ENCODE measurements at places on chromosomes 12 and 14.
A peak's percentile ranks its signal among the peaks of the same experiment; 100 is the strongest.

GRCh38 chr14:90288651-90289355 lies 32.5 kb downstream of the PSMC1 start:
- DNase-seq, result no peak

- DNase-seq, result no peak
These were observed 13.3 kb downstream of the SLC25A29 start for GRCh38 chr14:100292776-100293461.

DNA sequence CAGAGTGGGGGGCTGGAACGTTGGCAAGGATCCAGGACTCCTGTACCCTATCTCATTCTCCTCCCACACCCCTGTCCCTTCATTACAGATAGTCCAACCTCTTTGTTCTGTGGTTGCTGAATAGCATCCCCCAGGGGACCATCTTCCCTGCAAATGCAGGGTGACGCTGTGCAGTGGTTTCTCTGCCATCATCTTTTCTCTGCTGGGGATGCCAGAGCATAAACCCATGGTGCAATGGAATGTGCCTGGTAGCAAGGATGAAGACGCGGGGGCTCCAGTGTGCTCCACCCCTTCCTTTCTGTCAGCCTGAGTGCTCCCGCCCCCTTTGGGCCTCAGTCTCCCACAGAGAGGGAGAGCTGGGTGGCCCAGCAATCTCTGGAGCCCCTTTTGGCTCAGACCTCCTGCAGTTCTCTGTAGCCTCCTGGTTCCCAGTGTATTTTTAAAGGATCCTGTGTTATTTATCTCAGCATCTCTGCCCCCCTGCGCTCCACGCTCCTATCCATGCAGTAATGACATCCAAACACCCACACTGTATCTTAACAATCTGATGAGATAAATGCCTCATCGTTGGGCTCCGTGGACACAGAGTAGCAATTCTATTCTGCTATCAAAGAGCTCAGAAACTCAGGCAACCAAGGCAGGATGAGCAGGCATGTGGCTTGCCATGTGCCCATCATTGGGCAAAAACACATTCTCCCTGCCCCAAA lies 212.8 kb downstream of the CACNA1C start:
- DNase-seq, result no peak

- no peak for DNase-seq
These were observed 4.1 kb downstream of the OTX2 start for GRCh38 chr14:56805992-56806727.

DNA sequence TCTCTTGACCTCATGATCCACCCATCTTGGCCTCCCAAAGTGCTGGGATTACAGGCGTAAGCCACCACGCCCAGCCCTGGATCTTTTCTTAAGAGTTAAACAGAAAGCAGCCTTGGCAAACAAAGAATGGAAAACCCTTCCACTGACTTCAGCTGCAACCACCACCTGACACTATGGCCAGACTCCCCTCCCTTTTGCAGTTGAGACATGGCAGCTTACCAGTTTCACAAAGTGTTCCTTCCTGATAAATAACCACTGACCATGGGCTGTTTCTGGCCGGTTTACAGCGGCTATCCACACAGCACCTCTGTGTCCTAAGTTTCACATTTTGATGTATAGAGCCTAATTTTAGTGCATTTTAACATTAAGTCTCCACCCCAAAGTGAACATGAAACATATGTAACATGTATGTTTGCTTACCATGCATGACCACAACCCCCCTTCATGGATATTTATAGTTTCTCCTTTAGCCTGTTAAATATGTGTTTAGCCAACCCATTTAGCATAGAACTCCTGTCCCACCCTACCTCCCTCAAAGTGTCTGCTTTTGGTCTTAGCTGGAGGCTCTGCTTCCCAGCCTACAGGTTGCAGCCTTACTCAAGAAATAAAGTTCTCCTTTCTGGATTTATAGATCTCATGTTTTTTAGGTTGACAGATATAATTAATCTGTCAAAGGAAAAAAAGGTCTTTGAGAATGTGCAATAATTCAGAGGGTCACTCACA lies 32.7 kb upstream of the RAB21 start:
- no peak for DNase-seq

DNA sequence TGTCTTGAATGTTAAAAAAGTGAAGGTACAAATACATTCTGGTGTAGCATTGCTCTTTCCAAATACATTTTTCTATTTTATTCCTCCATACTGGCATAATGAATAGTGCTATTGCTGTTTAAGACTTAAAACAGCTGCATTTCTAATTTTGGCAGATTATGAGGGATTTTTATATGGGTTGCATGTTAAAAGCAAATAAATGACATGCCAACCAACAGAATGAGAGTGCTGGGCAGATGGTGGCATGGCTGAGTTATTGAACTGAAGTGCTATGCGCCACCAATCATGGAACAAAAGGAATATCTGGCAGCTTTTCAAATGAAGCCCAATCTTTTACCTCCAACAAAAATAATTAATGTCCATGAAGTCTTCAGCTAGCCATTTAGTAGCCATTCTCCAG lies 215.0 kb downstream of the PRKD1 start:
- DNase-seq, result no peak

GRCh38 chr12:82757656-82758055 lies 71.0 kb downstream of the TMTC2 start:
- DNase-seq, result no peak

DNA sequence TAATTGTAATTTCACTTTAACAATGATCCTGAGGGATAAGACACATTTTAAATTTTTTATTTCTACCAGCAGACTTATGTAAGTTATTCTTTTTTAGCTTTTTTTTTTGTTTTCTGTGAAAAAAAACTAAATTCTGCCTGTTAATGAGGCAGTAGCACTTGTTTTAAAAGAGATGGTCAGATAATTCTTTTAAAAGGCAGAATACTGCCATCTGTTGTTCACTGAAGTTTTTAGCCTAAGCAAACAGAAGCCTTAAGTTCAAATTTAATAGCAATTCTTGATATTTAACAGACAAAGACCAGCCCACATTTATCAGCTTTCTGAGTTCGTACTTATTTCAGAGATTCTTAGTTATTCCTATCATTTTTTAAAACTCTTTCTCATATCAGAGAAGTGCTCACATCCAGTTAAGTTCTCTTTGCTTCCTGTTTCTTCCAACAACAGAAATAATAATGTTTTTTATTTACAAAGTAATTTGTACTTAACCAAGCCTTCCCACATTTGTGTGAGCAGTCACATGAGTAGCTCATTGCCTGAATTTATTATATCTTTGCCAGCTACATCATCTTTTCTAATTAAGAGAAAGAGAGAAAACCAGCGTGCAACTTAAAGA lies 93.4 kb upstream of the SLCO1C1 start:
- peak; percentile 55 for DNase-seq

DNA sequence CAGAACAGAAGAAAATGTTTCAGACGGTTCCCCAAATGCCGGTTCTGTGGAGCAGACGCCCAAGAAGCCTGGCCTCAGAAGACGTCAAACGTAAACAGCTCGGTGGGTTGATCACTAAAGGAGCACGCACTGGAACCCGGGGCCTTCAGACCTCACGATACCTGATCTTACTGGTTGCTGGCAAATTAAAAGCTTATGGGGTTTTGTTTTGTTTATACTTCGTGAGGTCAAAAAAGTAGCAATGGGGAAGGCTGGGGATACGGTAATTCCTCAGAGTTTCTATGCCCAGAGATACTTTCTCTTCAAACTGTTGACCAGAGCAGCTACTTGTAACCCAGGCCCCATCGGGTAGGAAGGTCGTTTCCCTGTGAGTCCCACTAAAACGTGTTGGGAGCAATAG lies 1.7 kb downstream of the CDKN1B start:
- peak; percentile 30 for DNase-seq
